ENCODE measurements at places on chromosomes 4 and X.

DNA sequence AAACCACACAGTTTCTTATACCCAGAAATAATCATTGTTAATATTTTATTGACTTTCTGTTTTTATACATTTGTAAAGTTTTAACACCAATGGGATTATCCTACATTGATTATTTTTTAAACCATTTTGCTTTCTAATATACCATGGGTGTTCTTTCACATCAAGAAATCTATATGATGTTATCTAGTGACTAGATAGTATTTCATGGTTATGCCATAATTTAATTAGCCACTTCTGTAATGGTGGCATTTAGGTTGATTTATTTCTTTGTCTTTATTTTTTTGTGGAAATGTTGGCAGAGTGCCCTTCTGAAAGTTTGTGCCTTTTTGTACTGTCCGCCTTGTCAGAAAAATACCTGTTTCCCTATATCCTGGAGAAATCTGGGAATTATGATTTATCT is 193.3 kb downstream of the CEP135 start:
- DNase-seq: no peak

DNA sequence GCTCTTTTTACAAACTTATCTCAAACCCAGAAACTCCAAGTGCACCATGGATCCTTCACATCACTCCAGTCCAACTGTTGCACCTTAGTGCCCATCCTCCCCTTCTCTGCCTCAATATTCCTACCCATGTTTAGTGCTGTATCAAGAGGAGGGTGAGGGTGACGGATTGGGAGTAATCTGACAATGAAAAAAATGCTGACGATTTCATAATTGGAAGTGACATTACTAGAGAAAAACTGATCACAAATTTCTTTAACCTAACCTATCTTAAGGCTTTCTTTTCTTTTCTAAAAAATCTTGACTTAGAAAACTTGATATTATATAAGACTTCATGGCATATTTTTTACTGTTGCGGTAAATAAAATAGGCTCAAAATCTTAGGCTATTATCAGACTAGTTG is 1.5 kb upstream of the DCAF12L2 start:
- DNase-seq: no peak

DNA sequence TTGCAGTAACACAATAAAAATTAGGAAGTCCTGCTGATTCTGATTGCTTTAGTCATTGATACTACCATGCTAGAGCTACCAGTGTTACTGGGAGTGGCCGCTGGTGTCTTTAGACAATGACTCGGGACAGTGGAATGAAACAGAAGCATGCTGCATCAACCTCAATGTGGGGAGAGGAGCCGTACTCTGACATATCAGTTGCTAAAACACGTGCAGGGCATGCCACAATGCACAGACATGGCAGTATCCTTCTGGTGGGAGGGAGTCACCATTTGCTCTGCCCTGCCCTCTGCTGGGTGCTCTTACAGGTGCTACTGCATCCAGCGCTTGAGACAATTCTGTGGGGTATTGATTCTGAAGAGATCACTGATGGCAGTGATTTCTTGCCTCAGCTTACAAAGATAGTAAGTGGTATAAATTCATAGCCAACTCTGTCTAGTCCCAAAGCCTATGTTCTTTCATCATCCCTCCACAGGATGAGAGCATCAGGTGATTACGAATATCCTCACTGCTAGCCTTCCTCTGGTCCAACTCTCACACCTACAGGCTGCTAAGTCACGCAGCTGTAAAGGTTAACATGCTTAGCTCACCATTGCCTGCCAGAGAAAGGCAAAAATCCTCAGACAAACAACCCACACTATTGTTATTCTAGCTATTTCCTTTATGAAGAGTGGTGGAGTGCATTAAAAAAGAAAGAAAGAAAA is 43.7 kb downstream of the NSG1 start:
- no peak for DNase-seq

DNA sequence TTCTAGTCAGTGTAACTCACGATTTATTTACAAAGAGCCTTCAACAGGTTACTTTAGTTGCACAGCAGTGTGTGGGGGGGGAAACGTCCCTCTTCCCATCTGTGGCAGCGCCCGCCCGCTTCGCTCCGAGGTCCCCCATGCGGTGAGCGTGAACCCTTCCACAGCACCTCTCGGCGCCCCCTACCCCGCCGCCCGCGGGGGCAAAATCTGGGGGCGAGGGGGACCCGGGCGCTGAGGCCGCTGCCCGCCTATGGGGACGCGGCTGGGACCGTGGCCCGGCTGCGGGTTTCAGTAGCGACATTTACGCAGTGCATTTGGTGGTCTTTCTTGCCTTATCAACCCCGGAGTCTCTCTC is 6.4 kb downstream of the NKX6-1 start:
- DNase-seq: no peak

- no peak for DNase-seq
Measured at GRCh38 chrX:136261321-136261720, 10.1 kb upstream of the MAP7D3 start.

Data from mesothelial cell of epicardium (in vitro differentiated cells).